ENCODE measurements at places on chromosomes 7 and 10.

DNA sequence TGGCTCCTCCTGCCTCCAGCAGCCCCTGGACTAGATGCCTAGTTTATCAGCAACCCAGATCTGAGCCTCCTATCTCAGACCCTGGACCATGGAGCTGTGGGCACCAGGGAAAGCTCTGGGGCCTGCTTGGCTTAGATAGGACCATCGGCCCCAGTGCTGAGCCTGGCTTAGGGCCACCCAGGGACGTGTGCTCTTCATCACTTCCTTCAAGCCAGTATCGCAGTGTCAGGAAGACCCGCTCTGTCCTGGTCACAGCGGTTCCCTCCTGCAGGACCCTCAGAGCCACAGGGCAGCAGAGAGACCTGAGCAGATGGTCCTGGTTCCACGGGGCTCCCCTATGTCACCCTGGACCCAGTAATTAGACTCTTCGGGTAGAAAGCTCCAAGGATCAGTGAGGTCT is 105.7 kb upstream of the FAM20C start:
- DNase-seq, result no peak

DNA sequence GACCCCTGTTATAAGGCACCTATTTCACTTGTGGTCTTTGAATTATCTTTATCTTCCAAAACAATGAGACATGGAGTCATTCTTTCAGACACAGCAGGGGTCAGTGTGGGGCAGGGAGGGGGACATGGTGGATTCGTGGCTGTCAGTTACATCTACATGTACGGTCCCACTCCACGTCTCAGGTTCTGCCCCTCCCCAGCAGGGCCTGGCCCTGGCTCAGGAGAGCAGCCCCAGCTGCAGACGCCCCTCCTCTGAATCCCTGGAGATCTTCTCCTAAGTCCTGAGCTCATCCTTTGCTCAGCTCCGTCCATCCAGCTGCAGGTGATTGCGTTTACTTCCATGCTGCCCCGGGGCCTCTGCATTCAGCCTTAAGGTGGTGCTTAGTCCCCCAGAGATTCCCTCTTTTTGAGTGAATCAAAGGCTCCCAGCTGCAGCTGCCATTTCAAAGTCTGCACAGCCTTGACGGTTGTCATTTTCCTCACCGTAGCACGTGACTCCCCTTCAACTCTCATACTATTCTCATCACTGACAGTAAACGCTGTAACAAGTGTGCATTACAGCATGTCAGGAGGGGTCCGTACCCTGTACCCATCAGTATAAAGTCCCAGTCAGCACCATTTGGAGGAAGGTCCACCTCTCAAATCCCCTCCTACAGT is 113.4 kb upstream of the TCERG1L start:
- no peak for DNase-seq

DNA sequence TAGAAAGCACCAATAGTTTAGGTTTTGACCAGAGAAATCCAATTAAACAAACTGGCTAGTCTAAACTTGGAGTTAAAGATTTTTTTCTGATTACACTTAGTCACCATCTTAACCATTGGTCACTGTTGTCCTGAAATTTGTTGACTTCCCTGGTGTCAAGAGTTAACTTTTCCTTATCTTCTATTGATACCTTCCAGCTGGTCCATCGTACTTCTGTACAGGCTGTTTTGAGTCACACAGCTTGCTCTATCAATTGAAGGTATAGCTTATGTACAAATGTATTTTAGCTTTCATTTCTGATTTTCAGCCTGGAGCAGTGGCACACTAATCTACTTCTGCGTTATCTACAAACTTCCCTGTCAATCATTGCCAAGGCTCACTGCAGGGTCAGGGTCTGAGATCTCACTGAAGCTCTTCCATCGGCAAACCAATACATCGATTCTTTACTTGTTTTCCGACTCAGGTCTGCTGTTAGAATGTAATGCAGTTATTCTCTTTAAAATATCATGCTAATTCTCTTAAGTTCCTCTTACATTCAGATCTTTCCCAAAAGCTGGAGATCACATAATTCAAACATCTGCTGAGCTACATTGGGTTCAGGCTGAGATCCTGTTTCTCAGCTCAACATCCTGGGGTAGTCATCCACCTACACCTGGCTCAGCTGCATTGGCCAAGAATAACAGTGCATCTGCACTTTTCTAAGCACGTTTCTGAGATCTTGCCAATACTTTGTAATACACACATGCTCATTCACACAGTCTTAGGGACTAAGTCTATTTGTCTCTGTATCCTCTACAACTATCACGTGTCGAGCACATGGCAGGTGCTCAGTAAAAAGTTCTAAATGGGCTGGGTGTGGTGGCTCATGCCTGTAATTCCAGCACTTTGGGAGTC is 11.3 kb downstream of the MRPS33 start:
- no peak for DNase-seq

DNA sequence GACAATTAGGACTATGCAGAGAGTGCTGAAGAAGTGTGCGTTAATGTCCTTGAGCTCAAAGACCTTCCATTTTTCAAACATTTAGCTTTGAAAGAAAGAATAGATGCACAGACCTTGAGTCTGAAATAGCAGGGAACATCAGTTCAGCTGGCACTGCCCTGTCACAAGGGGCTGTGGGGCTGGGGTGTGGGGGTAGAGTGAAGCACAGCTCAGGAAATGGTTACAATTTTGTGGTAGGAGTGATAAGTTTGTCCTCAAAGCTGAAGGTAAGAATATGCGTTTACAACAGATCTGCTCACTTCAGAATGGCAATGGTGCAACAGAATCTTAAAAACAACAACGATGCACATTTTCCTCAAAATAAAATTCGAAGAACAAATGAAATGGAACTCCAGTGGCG is 33.6 kb downstream of the SMKR1 start:
- DNase-seq, result no peak

DNA sequence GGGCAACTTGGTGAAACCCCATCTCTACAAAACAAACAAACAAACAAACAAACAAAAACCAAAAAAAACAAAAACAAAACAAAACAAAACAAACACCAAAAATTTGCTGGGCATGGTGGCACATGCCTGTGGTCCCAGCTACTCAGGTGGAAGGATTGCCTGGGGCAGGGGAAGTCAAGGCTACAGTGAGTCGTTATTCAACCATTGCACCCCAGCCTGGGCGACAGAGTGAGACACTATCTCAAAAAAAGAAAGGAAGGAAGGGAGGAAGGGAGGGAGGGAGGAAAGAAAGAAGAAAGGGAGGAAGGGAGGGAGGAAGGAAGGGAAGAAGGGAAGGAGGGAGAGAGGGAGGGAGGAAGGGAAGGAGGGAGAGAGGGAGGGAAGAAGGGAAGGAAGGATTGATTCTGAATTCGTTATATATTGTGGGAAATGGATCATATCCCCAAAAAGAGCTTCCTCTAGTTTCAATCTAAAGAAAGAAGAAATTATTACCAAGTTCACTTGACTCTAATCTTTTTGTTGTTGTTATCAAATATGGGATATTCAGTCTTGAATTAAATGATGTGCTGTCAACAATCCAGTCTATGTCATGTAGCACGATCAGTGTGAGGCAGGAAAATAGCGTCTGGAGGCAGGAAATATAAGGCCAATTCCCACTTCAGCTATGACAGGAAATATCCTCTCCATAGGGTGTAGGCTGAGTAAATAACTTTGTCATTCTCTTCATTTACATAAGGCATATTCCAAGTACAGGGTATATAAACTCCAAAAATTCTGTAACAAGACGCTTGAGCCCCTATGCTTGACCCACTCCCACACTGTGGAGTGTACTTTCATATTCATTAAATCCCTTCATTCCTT is 26.2 kb upstream of the TRIM24 start:
- no peak for DNase-seq

- DNase-seq, result no peak
Measured at GRCh38 chr7:157470701-157471131, 133.9 kb downstream of the DNAJB6 start.

- no peak for DNase-seq
Measured at GRCh38 chr10:10915215-10915614, 102.5 kb upstream of the CELF2 start.

- DNase-seq, result no peak
Measured at GRCh38 chr10:103333934-103334520, 16.9 kb downstream of the PCGF6 start.

GRCh38 chr7:118580743-118581382 is 356.4 kb downstream of the ANKRD7 start:
- no peak for DNase-seq

- DNase-seq, result no peak
Measured at GRCh38 chr10:63103971-63104409, 29.1 kb upstream of the NRBF2 start.
